ENCODE measurements at places on chromosomes 3 and 15.

- no peaks in the 10 kb centered on the region for H3K27me3 ChIP-seq
- no peaks in the 10 kb centered on the region for H3K36me3 ChIP-seq
- no peaks in the 10 kb centered on the region for H3K4me1 ChIP-seq
- H3K4me3 ChIP-seq, result no peak overlapping the region
- DNase-seq, result no peak
Observed at GRCh38 chr15:88930579-88930978, 17.4 kb upstream of the MFGE8 start.

DNA sequence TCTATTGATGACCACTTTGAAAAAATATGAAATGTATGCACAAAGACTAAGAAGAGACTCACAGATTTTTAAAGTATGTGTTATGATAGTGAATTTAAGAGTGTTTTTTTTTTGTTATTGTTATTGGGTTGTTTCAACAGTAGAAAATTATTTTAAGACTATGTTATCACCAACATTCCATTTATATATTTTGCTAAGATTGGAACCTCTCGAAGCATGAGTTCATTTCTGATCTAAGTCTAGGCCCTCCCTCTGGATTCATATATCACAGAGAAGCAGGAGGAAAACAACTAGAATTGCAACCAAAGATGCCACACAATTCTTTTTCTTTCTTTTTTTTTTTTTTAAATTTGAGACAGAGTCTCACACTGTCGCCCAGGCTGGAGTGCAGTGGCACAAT is 46.8 kb downstream of the ITGB5 start:
- peaks cover 38% of the 10 kb centered on the region for H3K36me3 ChIP-seq
- no peaks in the 10 kb centered on the region for H3K27me3 ChIP-seq
- H3K4me1 ChIP-seq, result peaks cover 22% of the 10 kb centered on the region
- peak overlapping the region; percentile 64 for H3K27ac ChIP-seq
- no peak for DNase-seq

GRCh38 chr3:191695131-191695814 is 234.3 kb downstream of the PYDC2 start:
- H3K4me1 ChIP-seq, result no peaks in the 10 kb centered on the region
- no peaks in the 10 kb centered on the region for H3K36me3 ChIP-seq
- H3K27me3 ChIP-seq, result no peaks in the 10 kb centered on the region
- no peak for DNase-seq

GRCh38 chr3:127275287-127275781 is 12.5 kb downstream of the PRR20G start:
- H3K36me3 ChIP-seq, result no peaks in the 10 kb centered on the region
- H3K4me1 ChIP-seq, result no peaks in the 10 kb centered on the region
- no peak for DNase-seq
- H3K27ac ChIP-seq, result no peak overlapping the region
- no peak overlapping the region for H3K4me3 ChIP-seq
- no peaks in the 10 kb centered on the region for H3K27me3 ChIP-seq

- no peak for DNase-seq
- no peak overlapping the region for H3K27ac ChIP-seq
- H3K4me3 ChIP-seq, result no peak overlapping the region
- H3K4me1 ChIP-seq, result peaks cover 6% of the 10 kb centered on the region
Observed at GRCh38 chr3:126900859-126901540, 81.9 kb upstream of the PLXNA1 start.

DNA sequence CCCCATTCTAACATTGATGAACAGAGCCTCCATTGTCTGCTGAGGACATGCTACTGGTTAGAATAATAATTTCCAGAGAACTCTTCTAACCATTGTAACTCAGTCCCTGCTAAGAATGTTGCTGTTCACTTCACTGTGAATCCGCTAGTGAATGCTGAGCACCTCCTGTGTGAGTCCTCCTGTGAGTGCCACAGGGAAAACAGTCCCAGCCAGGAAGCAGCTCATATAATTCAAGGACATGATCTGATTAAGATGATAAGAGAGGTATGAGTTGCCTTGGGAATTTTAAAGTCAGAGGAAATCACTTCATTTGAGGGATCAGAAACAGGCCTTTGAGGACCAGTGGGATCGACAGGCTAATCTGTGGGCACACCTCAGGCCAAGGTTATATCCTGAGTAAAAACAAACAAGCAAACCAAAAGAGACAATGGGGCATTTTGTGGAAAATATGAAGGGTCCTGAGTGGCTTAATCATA is 33.9 kb upstream of the GPR160 start:
- no peak overlapping the region for H3K4me3 ChIP-seq
- no peak overlapping the region for H3K27ac ChIP-seq
- H3K27me3 ChIP-seq, result no peaks in the 10 kb centered on the region
- no peak for DNase-seq

DNA sequence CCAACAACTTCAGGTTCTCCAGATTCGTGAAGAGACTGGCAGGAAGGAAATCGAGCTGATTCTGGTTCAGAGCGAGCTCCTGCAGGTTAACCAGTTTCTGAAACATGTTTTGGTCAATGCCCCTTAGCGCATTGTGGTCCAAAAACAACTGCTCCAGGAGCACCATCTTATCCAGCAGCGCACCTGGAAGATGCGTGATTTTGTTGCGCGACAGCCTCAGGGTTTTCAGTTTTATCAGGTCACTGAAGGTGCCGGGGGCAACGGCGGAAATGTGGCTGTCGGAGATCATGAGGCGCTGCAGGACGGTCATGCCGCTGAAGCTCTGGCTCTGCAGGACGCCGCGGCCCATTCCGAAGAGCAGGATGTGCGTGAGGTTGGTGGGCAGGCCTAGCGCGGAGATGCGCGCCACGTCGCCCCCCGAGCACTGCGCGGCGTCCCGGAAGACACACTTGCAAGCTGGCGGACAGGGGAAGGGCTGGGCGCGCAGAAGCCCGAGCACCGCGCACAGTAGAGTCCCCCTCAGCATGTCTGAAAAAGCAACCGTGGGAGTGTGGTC is 1.2 kb downstream of the GP5 start:
- H3K36me3 ChIP-seq, result no peaks in the 10 kb centered on the region
- DNase-seq, result no peak
- H3K4me3 ChIP-seq, result peak overlapping the region; percentile 1

DNA sequence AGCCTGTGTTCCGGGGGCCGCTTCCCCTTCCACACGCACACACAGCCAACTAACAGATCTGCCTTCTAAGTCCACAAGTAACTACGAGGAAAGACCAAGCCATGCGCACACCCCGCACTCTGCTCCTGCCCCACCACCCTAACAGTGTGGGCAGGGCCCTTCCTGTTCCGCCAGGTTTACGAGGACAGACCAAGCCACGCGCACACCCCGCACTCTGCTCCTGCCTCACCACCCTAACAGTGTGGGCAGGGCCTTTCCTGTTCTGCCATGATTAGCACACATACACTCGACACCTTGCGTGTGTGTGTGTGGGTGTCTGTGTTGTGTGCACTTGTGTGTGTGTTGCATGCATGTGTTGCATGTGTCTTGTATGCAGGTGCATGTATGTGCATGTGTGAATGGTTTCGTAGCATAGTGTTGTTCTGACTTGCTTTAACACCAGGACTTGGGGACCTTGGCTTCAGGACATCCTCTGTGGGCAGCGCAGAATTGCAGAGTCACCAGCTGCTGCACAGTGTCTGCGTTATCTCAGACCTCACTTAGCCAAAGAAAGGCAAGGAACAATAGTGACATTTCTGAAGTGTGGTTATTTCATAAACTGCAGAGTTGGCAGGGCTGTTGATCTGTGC is 114.4 kb downstream of the CHSY1 start:
- no peak overlapping the region for H3K27ac ChIP-seq
- H3K4me1 ChIP-seq, result peaks cover 13% of the 10 kb centered on the region
- H3K4me3 ChIP-seq, result no peak overlapping the region

DNA sequence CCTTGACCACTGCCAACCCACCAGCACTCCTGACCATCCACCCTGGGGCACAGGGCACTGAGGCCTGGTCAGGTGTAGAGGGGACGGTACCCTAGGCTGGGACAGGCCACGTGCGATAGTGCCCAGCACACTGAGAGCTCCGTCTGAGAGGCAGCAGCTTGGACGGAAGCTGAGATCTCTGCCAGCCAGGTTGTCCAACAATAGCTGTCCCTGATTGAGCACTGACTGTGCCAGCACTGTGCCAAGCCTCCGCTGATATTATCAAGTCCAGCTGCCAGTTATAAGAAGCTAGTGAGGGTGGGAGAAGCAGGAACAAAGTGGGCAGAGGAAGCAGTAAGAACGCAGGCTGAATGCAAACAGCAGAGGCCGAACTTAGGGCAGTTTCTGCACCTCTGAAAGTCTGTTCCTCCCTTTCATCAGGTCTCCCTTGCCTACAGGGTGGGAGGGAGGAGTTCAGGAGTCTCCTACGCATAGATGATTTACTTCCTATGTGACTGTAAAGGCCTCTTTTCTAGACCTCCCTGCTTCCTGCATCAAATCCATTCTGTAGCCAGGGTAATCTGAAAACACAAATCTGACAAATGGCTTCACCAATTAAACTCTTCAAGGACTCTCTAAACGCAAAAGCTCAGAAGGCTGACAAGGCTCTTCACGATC is 29.7 kb downstream of the MRPS11 start:
- H3K27me3 ChIP-seq, result no peaks in the 10 kb centered on the region
- H3K4me3 ChIP-seq, result no peak overlapping the region
- H3K4me1 ChIP-seq, result no peaks in the 10 kb centered on the region
- no peak overlapping the region for H3K27ac ChIP-seq
- H3K36me3 ChIP-seq, result peaks cover under 1% of the 10 kb centered on the region

- no peak overlapping the region for H3K27ac ChIP-seq
- H3K36me3 ChIP-seq, result no peaks in the 10 kb centered on the region
- no peaks in the 10 kb centered on the region for H3K4me1 ChIP-seq
- H3K27me3 ChIP-seq, result no peaks in the 10 kb centered on the region
Observed at GRCh38 chr15:60787837-60788691, 309.1 kb upstream of the ICE2 start.

DNA sequence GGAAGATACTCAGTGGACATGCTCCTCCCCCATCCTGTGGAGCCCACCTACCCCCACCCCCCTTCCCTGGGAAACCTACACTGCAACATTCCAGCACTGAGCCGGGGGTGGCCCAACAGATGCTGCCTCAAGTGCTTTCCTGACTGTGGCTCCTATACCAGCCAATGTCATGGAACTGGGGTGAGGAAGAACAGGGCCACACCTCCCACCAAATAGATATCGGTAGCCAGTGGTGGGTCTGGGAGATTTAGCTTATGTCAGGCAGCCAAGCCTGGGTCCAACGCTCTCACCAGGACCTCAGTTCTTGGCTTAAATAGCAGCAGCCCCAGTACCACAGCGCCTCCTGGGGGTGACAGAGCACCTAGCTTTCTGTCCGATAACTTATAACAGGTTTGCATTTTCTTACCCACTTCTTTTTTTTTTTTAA is 30.3 kb downstream of the CDC25A start:
- no peak for DNase-seq
- no peaks in the 10 kb centered on the region for H3K4me1 ChIP-seq
- H3K36me3 ChIP-seq, result peaks cover 7% of the 10 kb centered on the region
- no peaks in the 10 kb centered on the region for H3K27me3 ChIP-seq
- no peak overlapping the region for H3K27ac ChIP-seq

DNA sequence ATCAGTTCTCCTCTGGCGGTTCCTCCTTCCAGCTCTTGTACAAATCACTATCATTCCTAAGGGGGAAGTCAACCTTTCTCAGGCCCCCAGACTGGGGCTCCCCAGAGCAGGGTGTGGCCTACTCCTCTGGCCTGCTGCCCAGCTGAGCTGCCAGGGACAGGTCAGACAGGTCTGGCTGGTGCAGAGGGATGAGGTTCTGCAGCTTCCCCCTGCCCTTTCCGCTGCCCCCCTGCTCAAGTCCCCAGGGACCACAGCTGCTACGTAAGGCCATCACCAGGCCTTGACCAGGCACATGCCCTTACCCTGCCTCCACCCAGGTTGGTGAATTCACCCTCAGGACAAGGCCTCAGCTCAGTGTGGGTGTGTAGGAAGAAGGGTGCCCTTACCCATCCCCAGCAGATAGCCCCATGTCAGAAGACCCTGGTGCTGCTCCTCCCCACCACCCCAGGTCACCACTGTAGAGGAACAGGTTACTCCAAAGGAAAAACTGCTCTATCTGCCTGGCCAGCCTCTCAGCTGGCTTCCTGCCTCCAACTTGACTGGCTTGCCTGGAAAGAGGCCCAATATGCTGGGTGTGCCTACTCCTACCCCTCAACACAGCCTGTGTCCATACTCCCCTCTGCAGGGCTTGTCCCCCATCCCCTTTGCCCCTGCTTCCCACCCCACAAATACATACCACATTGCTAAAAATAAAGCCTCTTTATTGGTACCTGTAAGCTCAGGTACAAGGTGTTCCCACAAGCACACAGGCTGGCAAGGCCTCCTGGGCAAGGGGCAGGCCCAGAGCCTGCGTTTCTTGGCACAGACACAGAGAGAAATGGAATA is 12.0 kb downstream of the CSRNP1 start:
- peaks cover 59% of the 10 kb centered on the region for H3K36me3 ChIP-seq
- peak overlapping the region; percentile 32 for H3K27ac ChIP-seq
- peaks cover 23% of the 10 kb centered on the region for H3K4me1 ChIP-seq
- H3K4me3 ChIP-seq, result no peak overlapping the region
- H3K27me3 ChIP-seq, result no peaks in the 10 kb centered on the region
- no peak for DNase-seq

- H3K27me3 ChIP-seq, result no peaks in the 10 kb centered on the region
- no peak overlapping the region for H3K4me3 ChIP-seq
- no peaks in the 10 kb centered on the region for H3K36me3 ChIP-seq
- no peak overlapping the region for H3K27ac ChIP-seq
- DNase-seq, result no peak
- peaks cover 9% of the 10 kb centered on the region for H3K4me1 ChIP-seq
Observed at GRCh38 chr15:74438206-74438605, 4.4 kb upstream of the SEMA7A start.

DNA sequence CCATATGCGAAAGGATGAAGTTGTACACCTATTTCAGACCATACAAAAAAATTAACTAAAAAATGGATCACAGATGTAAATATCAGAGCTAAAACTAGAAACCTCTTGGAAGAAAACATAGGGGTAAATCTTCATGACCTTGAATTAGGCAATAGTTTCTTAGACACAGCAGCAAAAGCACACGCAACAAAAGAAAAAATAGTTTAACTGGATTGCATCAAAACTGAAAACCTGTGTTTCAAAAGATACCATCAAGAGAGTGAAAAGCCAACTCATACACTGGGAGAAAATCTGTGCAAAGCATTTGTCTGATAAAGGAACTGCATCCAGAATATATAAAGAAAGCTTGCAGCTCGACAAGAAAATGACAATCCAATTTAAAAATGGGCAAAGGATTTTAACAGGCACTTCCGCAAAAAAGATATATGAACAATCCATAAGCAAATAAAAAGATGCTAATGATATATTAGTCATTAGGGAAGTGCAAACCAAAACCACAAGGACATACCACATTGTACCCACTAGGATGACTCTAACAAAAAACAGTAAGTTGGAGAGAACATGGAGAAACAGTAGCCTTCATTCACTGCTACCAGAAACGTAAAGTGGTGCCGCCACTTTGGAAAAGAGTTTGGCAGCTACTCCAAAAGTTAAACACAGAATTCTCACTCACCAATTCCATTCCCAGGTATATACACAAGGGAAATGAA is 263.1 kb downstream of the ADAMTS17 start:
- H3K36me3 ChIP-seq, result no peaks in the 10 kb centered on the region
- no peak for DNase-seq
- H3K4me3 ChIP-seq, result no peak overlapping the region
- H3K27me3 ChIP-seq, result no peaks in the 10 kb centered on the region
- no peak overlapping the region for H3K27ac ChIP-seq
- no peaks in the 10 kb centered on the region for H3K4me1 ChIP-seq

GRCh38 chr3:168047190-168047795 is 48.4 kb downstream of the GOLIM4 start:
- no peak overlapping the region for H3K4me3 ChIP-seq
- peaks cover 19% of the 10 kb centered on the region for H3K4me1 ChIP-seq
- no peak overlapping the region for H3K27ac ChIP-seq
- no peaks in the 10 kb centered on the region for H3K27me3 ChIP-seq
- H3K36me3 ChIP-seq, result peaks cover 5% of the 10 kb centered on the region
